CD8-positive, alpha-beta T cell (primary cell): ENCODE measurements at places on chromosomes 11 and 22.

DNA sequence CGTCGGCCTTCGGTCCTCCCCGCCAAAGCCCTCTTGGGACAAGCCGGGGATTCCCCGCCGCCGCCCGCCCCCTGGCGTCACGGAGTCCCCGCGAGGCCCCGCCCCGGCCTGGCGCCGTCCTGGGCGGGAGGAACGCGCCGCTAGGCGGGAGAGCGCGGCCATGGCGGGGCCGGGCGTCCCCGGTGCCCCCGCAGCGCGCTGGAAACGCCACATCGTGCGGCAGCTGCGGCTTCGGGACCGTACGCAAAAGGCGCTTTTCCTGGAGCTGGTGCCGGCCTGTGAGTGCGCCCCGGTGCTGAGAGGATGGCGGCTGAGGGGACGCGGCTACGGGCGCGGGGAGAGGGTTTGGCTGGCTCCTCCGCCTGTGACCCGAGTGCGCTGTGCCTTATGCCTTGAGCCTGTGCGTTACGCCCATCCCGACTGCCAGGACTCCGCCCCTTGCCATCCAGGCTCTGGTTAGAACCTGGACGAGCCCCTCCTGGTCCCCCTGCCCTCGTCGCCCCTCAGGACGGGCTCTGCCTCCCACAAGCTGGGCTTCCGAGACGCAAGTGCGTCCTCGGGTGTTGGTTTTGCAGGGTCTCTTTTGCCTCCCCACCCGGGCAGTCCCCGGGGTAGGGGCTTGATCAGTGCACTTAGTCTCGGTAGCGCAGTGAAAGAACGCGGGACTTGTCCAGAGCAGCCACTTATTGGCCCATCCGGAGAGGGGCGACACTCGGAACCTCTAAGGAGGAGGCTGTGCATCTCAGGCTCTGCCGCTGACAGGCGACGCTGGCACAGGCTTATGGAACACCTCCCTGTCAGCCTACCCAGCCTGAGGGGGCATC lies at the start of gene ATG16L2:
ATG16L2 (plus strand) TSS at position 126 of the 824 bp plus-strand sequence; CDS start at position 161, 35 bp downstream.
- peak; percentile 86 for DNase-seq

- DNase-seq, result no peak
These were observed 43.2 kb upstream of the TP53AIP1 start for GRCh38 chr11:128985880-128986279.

GRCh38 chr22:29072193-29072978 lies 449 bp upstream of the KREMEN1 start:
- peak; percentile 75 for DNase-seq

DNA sequence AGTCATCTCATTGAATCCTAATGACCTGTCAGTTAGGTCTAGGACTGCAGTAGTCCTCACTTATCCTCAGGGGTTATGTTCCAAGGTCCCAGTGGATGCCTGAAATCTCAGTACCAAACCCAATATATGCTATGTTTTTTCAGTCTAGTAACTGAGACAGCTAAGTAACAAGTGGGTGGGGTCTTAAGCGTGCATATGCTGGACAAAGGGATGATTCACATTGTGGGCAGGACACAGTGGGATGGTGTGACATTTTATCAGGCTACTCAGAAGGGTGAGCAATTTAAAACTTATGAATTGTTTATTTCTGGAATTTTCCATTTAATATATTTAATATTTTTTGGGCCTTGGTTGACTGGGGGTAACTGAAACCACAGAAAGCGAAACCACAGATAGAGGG lies 29.0 kb downstream of the DDX10 start:
- DNase-seq, result no peak

DNA sequence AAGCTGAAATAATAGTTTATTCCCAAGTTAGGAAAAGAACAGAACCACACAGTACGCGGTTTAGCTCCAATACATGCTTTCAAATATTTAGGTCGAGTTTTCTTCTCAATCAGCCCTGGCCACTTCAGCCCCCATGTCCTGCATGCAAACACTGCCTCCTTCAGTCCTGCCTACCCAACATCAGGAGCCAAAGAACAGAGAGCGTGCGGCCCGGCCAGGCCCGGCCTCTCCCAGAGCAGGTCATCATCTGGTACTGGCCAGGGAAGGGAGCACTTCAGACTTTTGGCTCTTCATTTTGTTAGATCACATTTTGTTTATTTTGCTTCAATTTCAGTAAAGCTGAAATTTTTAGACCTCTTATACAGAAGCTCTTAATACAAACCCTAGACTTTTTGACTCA lies 6.7 kb downstream of the BRD1 start:
- no peak for DNase-seq

DNA sequence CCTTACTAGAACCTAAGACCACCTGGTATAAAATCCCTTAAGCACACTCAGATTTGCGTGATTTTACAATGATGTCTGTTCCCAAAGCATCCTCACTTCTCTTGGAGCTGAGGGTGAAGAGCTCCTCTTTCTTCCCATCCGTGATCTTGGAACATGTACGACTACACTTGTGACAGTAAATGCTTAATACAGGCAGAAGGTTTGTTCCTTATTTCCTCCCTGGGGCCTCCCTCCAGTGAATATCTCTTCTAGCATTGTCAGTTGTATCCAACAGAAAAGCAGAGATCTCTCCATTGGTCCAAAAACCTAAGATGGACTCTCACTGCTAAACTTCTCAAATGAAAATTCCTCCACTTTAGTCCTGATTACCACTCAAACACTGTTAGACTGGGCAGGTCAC lies 103.6 kb upstream of the VPREB1 start:
- no peak for DNase-seq

DNA sequence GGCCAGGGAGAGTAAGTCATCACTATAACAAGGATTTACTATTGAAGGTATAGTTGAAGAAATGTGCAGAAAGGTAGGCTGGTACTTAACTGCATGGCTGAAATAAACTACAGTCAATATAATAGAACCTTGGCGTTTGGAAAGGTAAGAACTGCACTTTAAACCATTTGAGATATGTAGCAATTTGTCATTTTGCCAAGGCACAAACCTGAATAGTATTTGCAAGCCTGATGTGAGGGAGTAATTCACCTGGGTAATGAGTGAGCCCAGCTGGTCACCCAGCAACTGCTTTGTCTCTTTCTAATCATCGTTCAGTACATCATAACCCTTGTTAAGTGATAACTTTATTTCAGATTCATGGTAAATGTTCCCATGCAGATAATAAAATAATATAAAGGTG lies 62.3 kb upstream of the SCUBE2 start:
- no peak for DNase-seq

GRCh38 chr11:92739491-92739890 lies 230.0 kb upstream of the MTNR1B start:
- no peak for DNase-seq

GRCh38 chr22:20576445-20576816 lies 69.0 kb downstream of the MED15 start:
- no peak for DNase-seq

DNA sequence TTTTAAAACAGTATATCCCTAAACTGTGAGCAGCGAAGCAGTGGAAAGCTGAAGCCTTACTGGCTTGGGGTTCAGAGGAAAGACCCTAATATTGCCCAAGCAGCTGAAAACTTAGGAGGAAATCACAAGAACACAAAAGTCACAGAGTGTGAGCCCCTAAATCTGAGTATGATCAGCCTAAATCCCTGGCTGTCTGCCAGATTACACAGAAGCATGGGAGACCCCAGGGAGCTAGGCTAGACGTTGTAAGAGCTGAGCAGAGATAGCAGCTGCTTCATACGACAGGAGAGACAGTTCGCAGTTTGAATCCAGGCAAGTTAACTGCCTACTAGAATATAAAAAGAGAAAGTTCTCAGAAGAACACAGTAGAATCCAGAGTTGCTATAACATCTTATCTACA lies 81.2 kb downstream of the PACS1 start:
- no peak for DNase-seq

- peak; percentile 94 for DNase-seq
These were observed 26.7 kb downstream of the CD44 start for GRCh38 chr11:35165423-35166368.

DNA sequence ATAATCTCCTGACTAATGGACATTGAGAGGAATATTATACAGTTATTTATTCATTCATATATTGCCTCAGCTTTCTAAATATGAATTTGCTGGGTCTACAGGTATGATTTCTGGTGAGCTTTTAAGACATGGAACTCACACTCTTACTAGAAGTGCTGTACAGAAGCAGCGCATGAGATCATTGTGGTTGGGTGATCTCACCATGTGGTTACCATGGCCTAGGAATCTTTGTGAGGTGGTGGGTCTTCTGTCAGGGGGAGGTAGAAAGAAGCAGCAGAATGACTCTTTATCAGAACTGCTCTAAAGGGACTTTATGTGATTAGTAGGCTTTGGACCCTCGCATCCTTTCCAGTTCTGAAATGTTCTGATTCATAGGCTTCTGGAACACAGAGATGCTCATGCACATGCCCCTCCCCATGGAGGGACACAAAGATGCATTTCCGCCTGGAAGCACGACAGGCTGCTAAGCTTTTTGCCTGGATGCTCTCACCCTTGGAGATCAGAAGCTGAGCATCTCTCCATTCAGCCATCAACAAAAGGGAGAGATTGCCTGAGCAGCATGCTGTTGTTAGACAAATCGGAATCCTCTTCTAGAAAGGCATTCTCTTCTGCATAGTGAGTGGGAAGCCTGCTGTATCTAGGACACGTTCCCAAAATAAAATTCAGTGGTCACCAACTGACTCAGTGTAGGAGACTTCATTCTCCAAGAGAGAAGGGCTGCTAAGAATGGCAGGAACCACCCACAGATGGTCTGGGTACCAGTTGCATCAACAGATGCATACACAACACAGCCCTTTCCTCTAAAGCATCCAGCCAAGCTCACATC lies 51.3 kb downstream of the KIRREL3 start:
- DNase-seq, result no peak

DNA sequence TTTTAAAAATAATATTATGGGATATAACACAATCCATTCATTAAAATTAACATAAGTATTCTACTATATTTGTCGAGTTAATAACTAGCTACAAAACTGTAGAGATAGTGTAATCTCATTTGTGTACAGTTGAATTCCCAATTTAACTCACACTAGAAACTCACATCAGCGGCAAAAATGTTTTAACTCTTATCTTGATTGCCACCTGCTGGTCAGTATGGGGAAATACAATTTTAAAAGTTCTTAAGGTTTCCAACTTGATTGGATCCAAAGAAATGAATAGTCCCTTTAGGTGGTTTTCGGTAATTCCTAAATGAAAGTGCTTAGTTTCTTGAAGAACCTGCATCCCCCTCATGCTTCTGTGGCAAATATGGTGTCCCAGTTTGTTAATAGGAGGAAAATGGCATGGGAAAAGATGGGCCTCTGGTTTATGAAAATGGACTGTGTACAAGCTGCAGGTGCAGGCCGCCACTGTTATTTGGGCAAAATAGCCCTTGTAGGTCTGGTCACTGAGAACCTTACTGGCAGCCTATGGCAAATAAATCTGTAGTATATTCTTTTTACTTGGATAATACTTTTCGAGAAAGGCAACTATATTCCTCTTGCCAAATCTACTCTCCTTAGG lies 33.7 kb upstream of the SLC17A6 start:
- no peak for DNase-seq

DNA sequence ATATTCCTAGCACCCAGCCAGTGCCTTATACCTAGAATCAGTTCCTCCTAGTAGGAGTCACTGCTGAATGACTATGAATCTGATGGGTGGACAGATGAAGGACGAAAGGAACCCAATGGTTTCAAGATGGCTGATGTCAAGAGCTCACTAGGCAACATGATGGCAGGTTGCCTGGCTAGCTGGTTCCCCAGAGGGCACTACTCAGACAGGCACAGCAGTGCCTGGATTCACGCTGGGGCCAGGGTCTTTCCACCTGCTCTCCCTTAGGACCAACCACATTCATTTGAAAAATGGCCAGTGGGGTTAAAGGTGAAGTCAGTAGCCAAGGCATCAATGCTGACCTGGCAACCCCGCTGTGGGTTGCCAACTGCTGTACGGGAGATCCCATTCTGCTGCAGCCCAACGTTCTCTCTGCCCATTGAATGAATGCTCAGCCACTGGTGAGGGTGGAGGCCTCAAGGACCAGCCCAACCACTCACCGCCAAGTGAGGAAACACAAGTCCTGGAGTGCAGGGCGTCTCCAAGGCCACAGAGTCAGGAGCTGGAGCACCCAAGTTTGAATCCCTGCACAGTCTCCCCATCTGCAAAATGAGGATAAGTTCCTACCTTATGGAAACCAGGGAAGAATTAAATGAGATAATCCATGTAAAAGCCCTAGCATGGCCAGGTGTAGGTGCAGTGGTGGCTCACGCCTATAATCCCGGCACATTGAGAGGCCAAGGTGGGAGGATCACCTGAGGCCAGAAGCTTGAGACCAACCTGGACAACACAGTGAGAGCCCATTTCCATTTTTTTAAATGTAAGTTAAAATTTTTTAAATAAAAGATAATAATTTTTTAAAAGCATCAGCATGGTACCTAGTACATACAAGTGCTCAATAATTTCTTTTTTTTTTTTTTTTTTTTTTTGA lies 12.4 kb downstream of the MYH9 start:
- DNase-seq, result no peak

GRCh38 chr11:86919557-86920210 lies 35.5 kb downstream of the FZD4 start:
- DNase-seq, result no peak

DNA sequence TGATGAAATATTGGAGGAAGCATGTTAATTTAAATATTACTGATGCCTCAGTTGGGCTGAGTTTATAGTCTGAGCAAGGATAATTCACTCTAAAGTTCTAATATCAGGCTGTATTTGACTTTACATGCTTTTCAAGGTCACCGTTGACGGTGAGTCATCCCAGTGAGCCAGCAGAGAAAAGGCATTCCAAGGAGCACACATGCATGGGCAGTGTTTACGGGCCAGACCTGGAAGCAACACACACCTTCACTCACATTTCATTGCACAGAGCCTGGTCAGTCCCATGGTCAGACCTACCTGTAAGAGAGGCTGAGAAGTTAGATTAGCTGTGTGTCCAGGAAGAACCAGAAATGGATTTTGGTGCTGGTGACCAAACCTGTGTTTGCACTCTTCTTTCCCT lies 53.5 kb downstream of the COMMD9 start:
- DNase-seq, result no peak

DNA sequence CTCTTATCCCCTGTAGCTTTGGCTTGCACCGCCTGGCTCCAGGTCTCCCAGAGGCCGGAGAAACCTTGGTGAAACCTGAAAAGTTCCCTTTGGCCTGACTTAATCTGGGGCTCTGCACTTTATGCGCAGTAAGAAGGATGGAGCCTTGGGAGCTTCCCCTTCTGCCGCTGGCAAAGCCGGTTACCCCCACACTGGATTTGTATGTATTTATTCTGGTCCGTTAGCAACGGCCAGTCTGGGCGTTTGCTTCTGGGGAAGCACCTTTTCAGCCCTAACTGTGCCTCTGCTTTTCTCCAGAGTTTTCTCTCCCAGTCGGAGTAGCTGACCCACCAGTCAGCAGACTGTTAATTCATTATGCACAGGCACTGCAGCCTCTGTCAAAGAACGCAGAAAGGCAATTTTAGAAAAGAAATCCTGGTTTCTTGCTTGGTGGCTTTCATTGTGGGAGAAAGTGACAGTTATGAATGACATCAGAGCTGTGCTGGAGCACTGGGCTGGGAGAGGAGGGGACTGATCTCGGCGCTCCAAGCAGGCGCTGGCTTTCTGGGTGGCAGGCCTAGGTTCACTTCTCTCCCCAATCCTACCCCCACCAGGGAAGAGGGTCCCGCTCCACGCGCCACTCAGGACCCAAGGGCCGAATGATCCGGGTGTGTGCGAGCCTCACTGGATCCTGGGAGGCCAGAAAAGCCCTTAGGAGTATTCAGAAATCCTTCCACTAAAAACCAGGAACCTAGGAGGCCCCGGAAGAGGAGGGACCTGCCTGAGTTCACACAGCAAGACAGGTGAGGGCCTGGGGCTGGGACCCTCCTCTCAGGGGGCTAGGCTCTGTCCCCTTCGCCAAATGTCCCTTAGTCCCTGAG lies 70.2 kb downstream of the RTL6 start:
- no peak for DNase-seq
